ENCODE measurements at places on chromosomes 12 and 14. TPM values are rescaled to one million over a fixed set of nuclear protein-coding genes. Genes with fewer than 3 reads are reported as not detected.

GRCh38 chr14:100440207-100440631 lies 117.1 kb downstream of the SLC25A47 start:
- H3K27me3 ChIP-seq = no peaks in the 10 kb centered on the region
- H3K27ac ChIP-seq = no peak overlapping the region
- no peaks in the 10 kb centered on the region for H3K4me1 ChIP-seq
- DNase-seq = peak; percentile 51
- no peaks in the 10 kb centered on the region for H3K36me3 ChIP-seq

DNA sequence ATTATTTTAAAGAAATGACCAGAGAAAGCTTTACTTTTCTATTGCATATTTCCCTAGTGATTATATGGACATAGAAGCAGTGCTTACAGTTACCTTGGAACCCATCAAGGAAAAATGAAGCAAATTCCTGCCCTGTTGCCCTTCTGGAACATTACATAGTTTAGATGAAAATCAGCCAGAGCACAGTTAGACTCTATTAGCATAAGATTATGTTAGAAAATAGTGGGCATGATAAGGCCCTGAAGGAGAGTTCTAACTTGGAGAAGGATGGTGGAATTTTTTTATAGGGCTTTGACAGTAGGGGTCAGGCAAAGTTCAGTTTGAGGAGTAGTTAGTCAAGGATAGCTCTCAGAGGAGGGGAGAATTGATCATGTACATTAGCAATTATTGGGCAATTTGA lies 74.3 kb downstream of the FUT8 start:
- no peak overlapping the region for H3K27ac ChIP-seq
- H3K4me3 ChIP-seq = no peak overlapping the region
- no peaks in the 10 kb centered on the region for H3K4me1 ChIP-seq
- no peaks in the 10 kb centered on the region for H3K27me3 ChIP-seq

DNA sequence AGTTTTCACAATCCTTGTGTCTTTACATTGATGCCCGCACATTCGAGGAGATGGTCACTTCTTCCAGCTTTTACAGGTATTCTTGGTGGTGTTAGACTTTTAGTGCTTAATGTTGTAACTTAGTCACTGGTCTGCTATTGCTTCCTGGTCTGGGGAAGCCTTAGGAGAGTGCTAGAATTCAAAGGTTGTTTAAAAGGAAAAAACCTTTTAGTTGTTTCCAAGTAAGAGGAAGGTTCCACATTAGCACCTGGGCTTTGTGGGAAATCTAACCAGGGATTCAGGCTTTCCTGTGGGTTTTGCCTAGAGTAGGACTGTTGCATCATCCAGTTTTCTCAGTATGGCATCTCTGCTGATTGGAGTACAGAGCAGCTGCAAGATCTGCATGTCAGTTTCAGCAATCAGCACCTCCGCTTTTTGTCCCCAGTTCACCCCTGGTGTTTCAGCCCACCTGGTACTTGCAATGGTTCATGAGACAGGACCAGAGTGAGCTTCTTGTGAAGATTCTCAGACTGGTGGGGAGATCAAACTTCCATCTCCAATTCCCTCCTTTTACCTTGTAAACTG lies 44.0 kb upstream of the PLBD1 start:
- no peaks in the 10 kb centered on the region for H3K27me3 ChIP-seq
- H3K36me3 ChIP-seq = no peaks in the 10 kb centered on the region
- no peak overlapping the region for H3K4me3 ChIP-seq
- DNase-seq = no peak

DNA sequence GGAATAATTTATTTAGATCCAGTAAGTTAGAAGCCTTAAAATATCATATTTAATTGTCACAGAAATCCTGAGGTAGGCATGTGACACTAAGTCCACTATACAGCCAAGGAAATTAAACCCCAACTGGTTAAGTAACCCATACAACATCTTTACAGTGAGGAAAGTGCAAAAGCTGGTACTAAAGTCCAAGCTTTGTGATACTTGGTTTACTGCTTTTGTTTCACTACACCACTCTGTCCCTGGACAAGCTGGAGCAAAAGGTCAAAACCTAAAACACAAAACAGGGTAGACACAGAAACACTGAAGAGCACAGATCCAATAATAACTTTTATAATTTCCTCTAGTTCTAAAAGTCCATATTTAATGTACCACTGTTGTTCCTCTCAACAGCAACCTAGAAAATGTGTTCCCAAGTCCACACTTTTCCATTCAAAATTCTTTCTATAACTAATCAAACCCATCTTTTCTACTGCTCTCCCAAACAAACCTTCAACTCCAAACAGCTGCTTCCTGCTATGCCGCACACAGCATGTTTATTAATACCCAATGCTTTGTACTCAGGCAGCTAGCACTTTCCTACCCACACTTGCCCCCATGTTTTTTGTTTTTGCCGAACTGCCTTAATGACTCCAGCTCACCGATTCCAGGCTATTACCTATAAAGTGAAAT lies 90.9 kb downstream of the MED13L start:
- peaks cover 10% of the 10 kb centered on the region for H3K4me1 ChIP-seq
- no peaks in the 10 kb centered on the region for H3K27me3 ChIP-seq
- no peak for DNase-seq

DNA sequence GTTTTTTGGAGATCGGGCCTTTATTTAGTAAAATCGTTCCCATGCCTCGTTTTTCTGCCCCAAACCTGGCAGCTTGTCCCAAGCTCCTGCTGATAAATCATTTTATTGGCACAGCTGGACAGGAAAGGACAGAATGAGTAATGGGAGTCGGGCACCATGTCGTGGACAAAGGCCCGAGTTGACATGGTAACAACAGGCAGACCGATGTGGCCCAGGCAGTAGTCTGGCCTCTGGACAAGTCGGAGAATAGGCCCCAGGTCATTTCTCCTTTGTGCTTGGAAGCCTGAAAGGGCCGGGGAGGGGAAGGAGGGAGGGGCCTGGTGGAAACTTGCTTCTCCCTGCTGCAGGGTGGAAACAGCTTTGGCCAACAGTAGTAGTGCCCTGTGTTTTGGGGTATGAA lies 234.9 kb downstream of the SUDS3 start:
- no peaks in the 10 kb centered on the region for H3K4me1 ChIP-seq
- DNase-seq = no peak
- no peak overlapping the region for H3K27ac ChIP-seq
- H3K4me3 ChIP-seq = no peak overlapping the region
- H3K36me3 ChIP-seq = no peaks in the 10 kb centered on the region
- no peaks in the 10 kb centered on the region for H3K27me3 ChIP-seq

GRCh38 chr14:51095854-51096823 lies 1.2 kb upstream of the TRIM9 start:
- peaks cover 3% of the 10 kb centered on the region for H3K4me1 ChIP-seq
- peaks cover 27% of the 10 kb centered on the region for H3K27me3 ChIP-seq
- peak; percentile 58 for DNase-seq

- H3K4me3 ChIP-seq = no peak overlapping the region
- H3K36me3 ChIP-seq = peaks cover 1% of the 10 kb centered on the region
- no peak overlapping the region for H3K27ac ChIP-seq
- H3K4me1 ChIP-seq = no peaks in the 10 kb centered on the region
- no peaks in the 10 kb centered on the region for H3K27me3 ChIP-seq
Measured at GRCh38 chr12:125121106-125121505, 55.9 kb downstream of the AACS start.

DNA sequence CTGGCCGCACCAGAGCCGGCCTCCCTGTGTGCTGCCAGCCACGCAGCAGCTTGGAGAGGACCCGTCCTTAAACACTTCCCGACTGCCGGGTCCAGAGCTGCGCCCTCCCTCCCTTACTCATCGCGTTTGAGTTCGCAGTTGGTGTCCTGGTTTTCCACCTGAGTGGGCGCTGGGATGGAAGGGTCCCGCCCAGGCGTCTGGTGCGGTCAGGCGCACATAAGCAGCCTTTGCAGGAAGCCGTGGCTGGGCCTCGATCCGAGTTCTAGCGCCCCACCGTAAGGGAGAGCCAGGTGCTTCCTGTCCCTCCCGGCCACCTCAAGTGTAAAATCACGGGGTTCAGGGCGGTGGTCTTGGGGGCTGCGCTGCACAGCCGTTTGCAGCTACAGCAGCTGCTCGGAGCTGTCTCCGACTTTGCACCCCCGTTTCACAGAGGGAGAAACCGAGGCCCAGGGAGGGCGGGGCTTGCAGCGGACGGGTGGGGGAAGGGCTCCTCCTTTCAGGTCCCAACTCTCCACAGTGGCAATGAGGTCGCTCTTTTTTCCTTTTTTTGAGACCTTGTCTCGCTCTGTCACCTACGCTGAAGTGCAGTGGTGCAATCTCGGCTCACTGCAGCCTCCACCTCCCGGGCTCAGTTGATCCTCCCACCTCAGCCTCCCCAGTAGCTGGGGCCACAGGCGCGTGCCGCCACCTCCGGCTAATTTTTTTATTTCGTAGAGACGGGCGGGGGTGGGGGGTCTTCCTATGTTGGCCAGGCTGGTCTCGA lies 51.3 kb downstream of the LRCOL1 start:
- H3K27me3 ChIP-seq = no peaks in the 10 kb centered on the region
- peak overlapping the region; percentile 67 for H3K4me3 ChIP-seq
- H3K27ac ChIP-seq = no peak overlapping the region
- DNase-seq = no peak
- no peaks in the 10 kb centered on the region for H3K36me3 ChIP-seq

DNA sequence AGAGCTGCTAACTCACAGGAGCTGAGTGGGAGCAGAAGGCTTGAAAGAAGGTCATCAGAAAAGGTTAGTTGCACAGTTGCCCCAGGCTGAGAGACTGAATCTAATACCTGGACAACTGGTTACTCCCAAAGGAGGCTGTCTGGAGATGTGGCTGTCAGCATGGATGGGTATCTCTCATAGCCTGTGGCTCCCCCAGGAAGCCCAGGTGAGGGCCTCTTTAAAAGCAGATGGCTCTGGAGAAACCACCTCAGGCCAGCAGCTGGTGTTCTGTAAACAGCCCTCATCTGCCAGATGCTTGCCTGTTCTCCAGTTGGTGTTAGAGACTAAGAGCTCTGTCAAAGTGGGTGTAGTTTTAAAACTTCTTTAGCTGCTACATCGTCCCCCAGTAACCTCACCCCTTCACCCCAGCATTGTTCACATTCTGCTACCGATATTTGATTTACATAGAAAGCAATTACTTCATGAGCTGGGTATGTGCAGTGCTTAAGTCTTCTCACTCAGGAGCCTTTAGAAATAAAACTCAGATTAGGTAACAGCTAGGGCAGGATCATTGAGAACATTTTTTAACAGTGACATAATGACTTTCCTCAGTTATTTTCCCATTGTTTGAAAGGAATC lies 25.8 kb downstream of the DACT1 start:
- H3K4me3 ChIP-seq = no peak overlapping the region
- no peak overlapping the region for H3K27ac ChIP-seq
- no peaks in the 10 kb centered on the region for H3K27me3 ChIP-seq
- DNase-seq = peak; percentile 57

- no peaks in the 10 kb centered on the region for H3K27me3 ChIP-seq
- H3K36me3 ChIP-seq = peaks cover 14% of the 10 kb centered on the region
- H3K4me3 ChIP-seq = no peak overlapping the region
- no peak for DNase-seq
- H3K4me1 ChIP-seq = no peaks in the 10 kb centered on the region
Measured at GRCh38 chr12:112167718-112168525, 42.6 kb downstream of the TRAFD1 start.

- H3K4me1 ChIP-seq = peaks cover 7% of the 10 kb centered on the region
- H3K27ac ChIP-seq = peak overlapping the region; percentile 97
- DNase-seq = peak; percentile 72
Measured at GRCh38 chr12:12890543-12891079, 751 bp upstream of the GPRC5A start.

GRCh38 chr12:94832780-94833681 lies 170.5 kb downstream of the NDUFA12 start:
- DNase-seq = peak; percentile 36
- H3K4me1 ChIP-seq = no peaks in the 10 kb centered on the region
- H3K27ac ChIP-seq = no peak overlapping the region
- H3K36me3 ChIP-seq = no peaks in the 10 kb centered on the region
- H3K4me3 ChIP-seq = no peak overlapping the region

DNA sequence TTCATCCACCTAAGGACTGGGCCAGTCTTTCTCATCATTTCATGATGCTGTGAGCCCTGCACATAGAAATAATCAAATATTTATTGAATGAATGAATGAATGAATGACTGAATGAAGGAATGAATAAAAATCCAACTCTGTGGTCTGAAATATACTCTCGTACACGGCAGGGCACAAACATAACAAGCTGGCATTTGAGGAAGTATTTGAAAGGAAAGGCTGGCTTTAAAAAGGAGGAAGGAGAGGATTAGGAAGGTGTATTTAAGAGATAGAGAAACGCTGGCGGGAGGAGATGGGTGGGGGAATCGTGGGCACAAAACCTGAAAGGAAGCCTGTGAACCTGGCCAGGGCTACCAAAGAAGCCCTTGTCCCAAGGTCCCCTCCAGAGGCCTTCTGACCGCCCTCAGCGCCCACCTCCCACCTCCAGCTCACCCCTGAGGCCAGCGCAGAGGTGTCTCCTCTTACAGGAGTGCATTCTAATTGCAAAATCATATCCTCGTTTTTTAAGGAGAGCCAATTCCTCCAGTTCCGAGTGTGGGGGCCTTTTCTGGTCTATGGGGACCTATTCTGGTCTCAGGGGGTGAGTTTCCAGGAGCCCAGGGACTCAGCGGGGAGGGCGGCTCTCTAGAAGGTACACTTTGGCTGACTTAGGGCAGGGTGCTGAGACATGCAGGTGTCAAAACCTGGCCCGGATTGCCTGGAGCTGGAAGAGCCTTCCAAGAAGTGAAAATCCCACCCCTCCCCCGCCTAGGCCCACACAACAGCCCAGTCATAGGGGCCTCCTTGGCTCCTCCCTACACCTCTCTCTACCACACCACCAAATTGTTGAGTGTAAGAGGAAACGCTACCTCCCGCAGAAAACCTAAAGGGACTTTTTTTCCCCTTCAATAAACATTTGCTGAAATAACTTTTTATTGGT lies 8.7 kb upstream of the JDP2 start:
- no peaks in the 10 kb centered on the region for H3K27me3 ChIP-seq
- no peaks in the 10 kb centered on the region for H3K36me3 ChIP-seq
- peaks cover 2% of the 10 kb centered on the region for H3K4me1 ChIP-seq
- H3K4me3 ChIP-seq = no peak overlapping the region

GRCh38 chr14:26330982-26331381 lies 266.9 kb downstream of the NOVA1 start:
- no peaks in the 10 kb centered on the region for H3K27me3 ChIP-seq

- DNase-seq = no peak
- no peaks in the 10 kb centered on the region for H3K36me3 ChIP-seq
- no peaks in the 10 kb centered on the region for H3K4me1 ChIP-seq
- no peak overlapping the region for H3K27ac ChIP-seq
Measured at GRCh38 chr12:31342286-31342685, 16.3 kb upstream of the SINHCAF start.

The SRRM4 gene
- total RNA-seq = not detected

The KRT6C gene
- total RNA-seq = not detected

The PSME1 gene
- total RNA-seq = 172 TPM

The BDKRB1 gene
- total RNA-seq = 16.7 TPM

The IGF1 gene
- 1.3 TPM for total RNA-seq

The SLC5A8 gene
- not detected for total RNA-seq

The ADAMTS20 gene
- total RNA-seq = not detected

The EIF2S3B gene
- 1.8 TPM for total RNA-seq

All from fibroblast of lung (primary cell).